ENCODE measurements at places on chromosomes 1 and 21. TPM values are rescaled to one million over a fixed set of nuclear protein-coding genes. Genes with fewer than 3 reads are reported as not detected.

Gene PTPN14
- total RNA-seq = 4.0 TPM

DNA sequence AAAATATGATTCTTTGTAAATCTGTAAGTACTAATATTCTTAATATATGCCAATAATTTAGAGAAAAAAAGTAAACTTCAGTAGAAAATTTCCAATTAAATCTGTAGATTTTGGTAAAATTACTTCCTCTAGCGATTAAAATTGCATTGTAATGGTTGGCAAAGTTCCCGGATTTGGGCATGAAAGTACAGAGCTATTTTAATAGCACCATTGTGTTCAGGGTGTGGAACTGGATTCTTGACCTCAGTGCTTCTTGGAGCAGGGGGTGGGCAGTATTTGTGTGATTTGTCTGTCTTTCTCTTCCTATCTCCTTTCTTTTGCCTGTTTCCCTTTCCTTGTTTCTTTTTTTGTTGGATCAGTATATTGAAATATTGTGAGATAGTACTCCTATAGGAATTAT is 72.1 kb downstream of the DNM3 start:
- H3K4me3 ChIP-seq = no peak overlapping the region
- no peak for DNase-seq
- H3K27me3 ChIP-seq = no peaks in the 10 kb centered on the region
- H3K36me3 ChIP-seq = no peaks in the 10 kb centered on the region
- H3K27ac ChIP-seq = no peak overlapping the region

DNA sequence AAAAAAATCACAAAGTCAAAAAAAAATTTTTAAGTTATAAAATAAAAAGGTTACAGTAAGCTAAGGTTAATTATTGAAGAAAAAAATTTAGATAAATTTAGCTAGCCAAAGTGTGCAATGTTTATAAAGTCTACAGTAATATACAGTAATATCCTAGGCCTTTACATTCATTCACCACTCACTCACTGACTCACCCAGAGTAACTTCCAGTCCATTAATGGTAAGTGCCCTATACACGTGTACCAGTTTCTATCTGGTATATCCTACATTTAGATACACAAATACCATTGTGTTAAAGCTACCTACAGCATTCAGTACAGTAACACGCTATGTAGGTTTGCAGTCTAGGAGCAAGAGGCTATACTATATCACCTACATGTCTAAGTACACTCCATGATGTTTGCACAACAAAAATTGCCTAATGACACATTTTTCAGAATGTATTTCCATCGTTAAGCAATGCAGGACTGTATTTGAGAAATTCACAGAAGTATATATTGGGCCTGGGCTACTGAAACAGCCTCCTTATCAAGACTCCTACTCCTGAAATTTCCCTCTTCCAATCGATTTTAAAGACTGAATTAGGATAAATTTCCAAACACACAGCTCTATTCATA is 155.1 kb downstream of the COP1 start:
- DNase-seq = no peak
- no peaks in the 10 kb centered on the region for H3K36me3 ChIP-seq
- no peak overlapping the region for H3K4me3 ChIP-seq
- no peaks in the 10 kb centered on the region for H3K27me3 ChIP-seq

DNA sequence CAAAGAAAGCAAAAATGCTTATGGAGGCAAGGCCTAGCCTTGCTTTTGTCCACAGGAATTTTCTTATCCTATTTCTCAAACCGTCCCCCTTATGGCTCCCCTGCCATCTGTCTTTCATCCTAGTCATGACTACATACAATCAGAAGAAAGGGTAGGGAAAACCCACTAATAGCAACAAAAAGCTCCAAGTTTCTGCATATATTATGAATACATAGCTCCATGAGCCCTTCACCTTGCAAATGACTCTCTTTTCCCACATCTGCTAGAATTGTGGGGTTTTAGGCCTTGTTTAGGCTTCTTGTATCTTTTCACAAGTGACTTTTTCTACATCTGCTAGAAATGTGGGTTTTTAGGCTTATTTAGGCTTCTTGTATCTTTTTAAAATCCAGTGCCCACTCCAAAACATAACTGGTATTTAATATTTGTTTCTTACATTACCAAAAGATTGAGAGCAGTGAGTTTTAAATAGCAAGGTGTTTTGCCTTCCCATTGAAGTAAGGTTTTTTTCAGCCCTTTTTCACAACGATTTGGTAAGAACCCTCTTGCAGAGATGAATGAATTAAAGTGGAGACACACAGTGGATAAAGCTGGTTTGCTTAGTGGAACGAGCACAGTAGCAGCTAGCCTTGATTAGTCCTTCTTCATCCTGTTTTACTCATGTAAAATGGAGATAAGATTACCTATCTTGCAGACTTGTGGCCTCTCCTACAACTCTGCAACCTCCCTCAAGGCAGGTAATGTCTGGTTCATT is 4.4 kb downstream of the GADD45A start:
- DNase-seq = no peak
- H3K27me3 ChIP-seq = no peaks in the 10 kb centered on the region
- H3K36me3 ChIP-seq = peaks cover 3% of the 10 kb centered on the region
- no peak overlapping the region for H3K27ac ChIP-seq
- no peaks in the 10 kb centered on the region for H3K4me1 ChIP-seq

All from Peyer's patch (tissue), 4 donors.